ENCODE measurements at places on chromosomes 3 and 15.
A peak's percentile ranks its signal among the peaks of the same experiment; 100 is the strongest.

DNA sequence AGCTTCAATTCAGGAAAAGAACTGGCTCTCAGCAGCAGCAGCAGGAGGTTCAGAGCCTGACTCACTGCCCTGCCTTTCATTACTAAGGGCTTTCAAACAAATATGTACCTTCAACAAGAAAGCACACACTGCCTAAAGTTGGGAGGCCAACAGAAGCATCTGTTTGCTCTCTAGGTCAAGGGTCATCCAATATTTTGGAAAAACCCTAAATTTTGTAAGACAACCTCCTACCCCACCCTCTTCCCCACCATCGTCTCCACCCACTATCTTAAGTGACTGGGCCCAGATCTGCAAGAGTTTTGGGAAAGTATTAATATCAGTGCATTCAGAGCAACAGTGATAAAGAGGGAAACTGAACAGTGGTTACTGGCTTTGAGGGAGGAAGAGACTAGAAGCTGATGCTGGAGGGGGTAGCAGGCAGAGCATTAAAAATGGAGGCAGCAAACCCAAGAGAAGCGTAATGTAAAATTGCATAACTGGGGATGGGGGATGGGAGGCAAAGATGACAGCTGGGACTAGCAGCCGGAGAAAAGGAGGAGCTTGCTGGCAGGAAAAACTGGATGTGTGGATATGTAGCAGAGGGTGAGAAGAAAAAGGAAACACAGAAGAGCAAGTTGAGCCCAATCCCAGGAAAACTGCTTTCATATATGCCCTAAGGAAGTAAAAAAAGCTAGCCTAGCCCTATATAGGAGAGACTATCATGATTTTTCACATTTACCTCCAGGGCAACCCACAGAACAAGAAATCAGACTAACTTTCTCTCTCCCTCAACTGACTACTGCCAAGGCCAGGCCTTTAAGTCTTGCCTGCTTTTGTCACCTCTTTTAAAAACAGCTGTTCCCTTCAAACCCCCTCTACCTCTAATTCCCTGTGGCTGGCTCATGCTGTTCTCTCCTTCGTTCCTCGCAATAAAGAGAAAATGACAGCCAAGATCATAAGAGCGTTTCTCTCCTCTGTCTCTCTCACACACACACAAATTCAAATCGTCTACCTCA lies 31.4 kb downstream of the NPTN start:
- peak; percentile 59 for DNase-seq

DNA sequence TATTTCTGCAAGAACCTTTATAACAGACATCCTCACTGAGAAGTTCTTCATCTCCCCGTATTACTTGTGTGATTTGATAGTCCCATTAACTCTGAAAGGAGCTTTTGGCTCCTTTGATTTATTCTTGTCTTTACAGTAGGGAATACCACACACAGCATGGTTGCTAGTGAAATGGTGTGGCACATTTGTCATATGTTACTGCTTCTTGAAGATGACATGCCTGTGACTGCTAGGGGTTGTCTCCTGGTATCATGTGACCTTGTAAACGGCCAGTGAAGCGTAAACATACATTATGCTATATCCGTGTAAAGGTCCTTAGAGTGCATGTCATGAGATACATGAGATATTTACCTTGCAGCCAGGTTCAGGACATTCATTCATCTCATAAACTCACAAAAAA lies 197.9 kb downstream of the RYR3 start:
- no peak for DNase-seq

DNA sequence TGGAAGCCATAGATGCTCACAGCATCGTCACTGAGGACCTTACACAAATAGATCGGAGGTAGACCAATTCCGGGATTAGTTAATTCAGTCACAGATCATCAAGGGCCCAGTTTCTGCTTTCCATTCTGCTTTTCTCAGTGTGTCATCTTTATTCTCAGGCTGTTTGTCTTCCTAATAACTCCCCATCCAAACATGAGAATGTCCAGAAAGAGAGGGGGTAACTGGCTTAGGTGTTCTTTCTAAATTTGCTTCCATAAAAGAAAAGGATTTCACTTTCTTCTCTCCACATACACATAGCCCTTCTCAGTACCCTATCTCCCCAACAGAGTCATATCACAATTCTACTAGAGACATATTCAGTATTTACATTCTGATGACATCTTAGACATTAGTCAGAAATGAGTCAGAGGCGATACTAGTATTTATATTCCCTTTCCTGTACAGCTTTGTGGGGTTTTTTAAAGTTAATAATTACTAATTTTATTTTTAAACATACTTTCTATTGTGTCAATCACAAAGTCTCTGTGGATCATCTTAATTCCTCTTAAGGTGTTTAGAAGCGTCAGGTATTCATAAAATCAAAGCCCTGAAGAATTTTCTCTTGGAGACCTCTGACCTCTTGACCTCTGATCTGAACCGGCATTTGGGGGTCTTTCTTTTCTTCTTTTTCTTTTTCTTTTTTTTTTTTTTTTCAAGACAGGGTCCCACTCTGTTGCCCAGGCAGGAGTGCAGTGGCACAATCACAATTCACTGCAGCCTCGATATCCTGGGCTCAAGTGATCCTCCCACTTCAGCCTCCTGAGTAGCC lies 24.3 kb upstream of the IL12A start:
- DNase-seq = peak; percentile 92

DNA sequence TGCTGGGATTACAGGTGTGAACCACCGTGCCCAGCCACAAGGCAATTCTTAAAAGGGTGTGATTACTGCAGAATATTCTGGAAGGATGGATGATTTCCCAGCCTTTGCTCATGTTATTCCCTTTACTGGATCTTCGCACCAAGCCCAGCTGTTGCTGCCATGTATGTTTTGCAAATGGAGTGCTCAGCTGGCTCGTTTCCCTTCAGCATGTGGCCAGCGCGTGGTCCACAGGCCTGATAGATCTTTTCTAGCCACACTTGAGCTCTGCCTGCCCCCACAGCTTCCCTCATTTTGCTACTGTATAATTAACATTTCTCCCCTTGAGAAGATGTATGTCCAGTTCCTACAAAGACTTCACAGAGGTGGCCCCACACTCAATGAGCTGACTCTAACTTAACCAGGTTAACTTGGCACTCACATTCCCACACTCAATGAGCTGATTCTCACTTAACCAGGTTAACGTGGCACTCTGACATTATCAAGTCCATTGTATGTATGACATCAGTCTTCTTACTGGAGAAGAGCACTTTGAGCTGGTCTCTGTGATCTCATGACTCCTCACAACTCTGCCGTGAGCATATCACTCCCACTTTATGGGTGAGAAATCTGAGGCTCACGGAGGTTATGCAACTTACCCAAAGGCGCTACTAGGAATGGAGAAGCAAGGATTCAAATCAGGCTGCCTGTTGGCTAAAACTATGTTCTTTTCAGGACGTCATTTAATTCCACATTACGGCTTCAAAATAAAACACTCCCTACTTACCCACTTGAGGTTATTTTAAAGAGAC lies 49.2 kb downstream of the TM4SF4 start:
- DNase-seq = no peak

DNA sequence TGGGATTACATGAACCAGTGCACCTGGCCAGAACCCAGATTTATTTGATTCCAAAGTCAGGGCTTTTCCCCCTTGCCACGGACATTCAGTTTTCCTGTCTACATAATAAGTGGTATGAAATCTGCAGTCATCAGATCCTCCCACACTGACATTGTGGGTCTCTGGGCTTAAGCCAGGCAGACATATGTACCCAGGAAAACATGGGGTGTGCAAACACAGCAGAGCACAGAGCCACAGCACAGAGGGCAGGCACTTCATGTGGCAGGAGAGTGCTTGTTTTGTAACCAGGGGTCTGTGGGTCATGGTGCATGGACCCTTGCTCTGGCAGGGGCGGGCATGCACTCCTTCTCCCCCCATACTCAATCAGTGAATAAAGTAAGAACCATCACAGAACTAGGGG lies 6.1 kb upstream of the ABTB1 start:
- DNase-seq = no peak

DNA sequence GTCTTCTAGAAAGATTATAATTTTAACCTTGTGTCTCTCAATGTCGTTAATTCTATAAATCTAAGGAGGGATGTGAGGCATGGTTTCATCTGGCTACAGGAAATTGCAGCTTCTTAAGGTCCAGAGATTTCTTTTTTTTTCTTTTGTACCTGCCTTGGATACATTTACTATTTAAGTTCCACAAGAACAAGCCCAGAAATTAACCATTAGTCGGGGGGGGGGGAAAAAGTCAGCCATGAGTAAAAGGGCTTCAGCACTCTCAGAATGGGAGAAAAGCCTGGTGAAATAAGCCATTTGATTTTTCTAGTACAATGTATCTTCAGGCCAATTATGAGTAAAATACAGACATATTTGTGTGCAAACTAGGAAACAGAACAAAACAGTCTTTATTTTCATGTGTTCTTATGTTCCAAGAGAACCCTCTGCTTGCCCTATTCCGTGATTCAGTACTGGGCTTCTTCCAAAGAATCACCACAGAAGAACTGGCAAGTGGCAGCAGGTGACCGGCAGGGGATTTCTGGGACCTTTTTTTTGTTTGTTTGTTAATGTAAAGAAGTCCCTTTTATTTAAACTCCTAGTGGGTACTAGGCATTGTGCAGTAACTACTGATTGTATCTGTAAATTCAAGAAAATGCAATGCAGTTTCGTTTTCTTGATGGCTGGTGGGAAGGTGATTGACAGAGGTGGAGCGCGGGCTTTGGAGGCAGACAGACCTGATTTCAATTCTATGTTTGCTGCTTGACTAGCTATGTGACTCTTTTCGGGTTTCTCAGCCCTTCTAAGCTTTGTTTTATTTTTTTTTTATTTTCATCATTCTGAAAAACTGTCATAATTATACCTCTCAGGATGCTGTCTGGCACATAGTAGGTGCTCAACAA lies 82.5 kb downstream of the PEX5L start:
- no peak for DNase-seq

DNA sequence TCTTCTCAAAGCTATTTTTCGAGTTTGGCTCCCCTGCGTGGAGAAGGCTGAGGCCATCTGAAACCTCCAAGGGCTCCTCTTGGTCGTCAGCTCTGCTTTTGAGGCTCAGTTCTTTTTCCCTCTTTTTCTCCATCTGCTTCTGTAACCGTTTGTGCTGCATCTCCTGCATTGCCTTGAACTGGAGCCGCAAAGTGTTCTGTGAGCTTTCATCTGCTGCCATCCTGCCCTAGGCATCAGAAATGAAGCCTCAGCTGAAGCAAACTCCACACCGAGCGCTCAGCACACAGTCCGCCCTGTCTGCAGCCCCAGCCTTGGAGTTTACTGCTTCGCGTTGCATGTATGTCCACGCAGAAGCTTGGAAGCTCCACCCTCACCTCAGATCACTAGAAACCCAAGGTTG lies 14.9 kb downstream of the CCDC13 start:
- DNase-seq = no peak

GRCh38 chr3:194184265-194184751 lies 48.4 kb downstream of the HES1 start:
- no peak for DNase-seq

GRCh38 chr3:38609386-38610111 lies 39.9 kb downstream of the SCN5A start:
- no peak for DNase-seq

DNA sequence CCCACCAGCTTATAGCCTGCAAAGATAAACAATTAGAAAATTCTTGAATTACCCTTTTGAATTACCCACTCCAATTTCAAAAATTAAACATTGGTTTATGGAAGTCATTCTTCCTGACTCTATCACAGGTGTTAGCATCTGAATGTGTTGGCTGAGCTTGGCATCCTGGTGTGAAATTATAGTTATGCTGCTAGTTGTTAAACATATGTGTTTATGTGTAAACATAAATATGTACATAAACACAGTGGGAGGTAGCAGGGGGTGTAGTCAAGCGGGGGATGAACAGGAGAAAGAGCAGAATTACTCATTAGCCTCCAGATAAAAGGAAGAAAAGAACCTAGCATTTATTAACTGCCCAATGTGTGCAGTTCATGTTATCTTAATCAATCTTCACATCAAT lies 530.2 kb downstream of the MCTP2 start:
- no peak for DNase-seq

DNA sequence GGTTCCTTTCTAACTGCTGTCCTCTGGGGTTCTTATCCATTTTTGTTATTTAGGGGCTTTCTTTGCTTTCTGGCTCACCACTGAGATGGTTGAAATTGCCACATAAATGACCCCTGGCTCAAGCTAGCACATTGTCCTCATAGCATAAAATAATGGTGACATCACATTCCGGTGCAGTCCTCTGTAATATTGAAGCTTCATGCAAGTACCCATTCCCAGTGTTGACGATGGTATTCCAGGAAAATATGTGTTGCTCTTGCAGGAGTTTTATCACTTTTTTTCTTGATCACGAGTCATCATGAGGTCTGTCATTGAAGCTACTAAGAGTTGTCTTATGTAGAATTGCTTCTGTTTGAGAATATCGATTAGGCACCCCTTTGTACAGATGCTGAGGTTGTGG lies 56.1 kb downstream of the CRTC3 start:
- peak; percentile 6 for DNase-seq

- DNase-seq = no peak
These were observed 21.3 kb upstream of the SCAANT1 start for GRCh38 chr3:63933459-63933858.

DNA sequence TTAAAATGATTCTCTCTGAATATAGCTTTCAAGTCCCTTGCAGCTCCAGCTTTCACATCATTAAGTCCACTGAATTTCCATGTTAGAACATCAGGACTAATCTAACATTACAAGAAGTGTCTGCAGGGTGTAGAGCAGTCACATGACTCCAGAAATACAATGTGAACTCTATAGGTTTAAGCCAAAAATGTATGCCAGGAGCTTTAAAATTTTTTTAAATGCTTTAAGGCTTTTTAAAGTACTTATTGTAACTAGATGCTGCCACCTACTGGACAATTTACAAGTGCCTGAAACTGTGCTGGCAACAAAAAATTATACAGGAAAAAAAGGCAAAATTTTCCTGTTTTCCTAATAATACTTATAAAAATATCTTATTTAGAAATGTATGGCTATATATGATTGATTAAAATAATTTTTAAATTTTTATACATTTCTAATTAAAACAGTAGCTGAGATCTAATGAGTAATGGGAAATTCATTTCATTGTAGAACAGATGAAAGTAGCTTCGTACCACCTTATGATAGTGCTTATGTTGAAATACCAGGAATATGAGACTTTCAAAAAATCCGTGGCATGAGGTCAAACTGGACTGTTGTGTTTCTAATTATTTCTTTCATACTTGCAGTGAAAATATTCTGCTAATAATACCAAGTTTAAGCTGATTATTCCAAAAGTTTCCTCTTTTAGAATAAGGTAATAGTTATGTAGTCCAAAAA lies 25.7 kb downstream of the FSIP1 start:
- peak; percentile 60 for DNase-seq

- peak; percentile 21 for DNase-seq
These were observed 12.9 kb downstream of the C15orf62 start for GRCh38 chr15:40782609-40783227.

GRCh38 chr3:192262001-192262400 lies 465.3 kb downstream of the FGF12 start:
- no peak for DNase-seq

- DNase-seq = no peak
These were observed 333.7 kb upstream of the EPHA3 start for GRCh38 chr3:88773766-88774165.

DNA sequence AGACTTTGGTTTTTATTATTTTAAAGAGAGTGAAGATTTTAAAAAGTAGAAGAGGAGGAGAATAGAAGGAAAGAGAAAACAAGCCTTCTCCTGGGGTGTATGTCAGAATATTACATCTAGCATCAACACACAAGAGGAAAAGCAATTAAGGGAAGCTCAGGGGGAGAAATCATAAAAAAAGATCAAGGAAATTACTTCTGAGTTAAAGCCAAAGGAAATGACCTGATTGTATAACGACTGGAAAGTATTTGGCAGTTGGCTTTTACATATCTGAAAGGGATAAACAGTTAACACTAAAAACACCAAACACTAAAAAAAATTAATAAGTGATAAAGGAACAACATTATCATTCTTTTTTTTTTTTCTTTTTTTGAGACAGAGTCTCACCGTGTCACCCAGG lies 58.4 kb downstream of the CPNE4 start:
- no peak for DNase-seq

All from HCEC 1CT (cell line).